Fibroblast of skin of left quadriceps (primary cell): ENCODE measurements at places on chromosomes 4 and X.

GRCh38 chr4:15515106-15515505, 45.4 kb downstream of the CC2D2A start:
- no peak for DNase-seq

DNA sequence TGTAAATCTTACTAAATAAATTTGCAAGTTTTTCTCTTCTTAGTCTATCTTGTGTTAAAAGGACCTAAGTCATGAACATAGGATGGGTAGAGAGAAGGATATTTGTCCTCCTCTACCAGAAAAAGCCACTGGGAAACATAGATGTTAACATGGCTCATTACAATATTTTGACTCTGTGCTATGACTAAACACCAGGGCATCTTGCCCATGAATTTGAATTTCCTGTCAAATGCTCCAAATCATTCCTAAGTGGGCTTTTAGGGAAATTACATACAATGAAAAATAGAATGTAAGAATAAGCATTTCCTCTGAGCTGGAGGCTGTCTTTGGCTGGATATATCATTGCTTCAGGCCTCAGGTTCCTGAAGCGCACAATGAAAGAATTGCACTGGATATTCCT, 39.1 kb downstream of the ANOS1 start:
- no peak for DNase-seq

GRCh38 chr4:60296386-60296785, 903.7 kb upstream of the ADGRL3 start:
- peak; percentile 9 for DNase-seq

GRCh38 chr4:80182237-80182866, 15.0 kb upstream of the PRDM8 start:
- DNase-seq = no peak

DNA sequence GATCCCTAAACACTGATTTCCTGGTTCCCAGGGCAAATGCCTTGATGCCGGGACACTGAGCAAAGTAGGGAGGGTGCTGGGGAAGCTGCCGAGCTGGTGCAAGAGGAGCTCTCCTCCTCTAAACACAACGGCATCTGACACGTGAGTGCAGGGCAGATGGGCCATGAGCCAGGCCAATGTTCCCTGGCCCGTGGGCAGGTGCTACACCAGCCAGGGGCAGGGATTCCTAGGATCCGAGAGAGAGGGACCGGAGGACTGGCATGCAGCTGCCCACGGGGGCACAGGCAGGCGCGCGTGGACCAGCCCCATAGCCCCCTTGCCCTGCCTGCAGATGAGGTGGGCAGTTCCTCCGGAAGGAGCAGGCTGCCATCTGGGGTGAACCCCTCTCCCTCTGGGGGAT, 66.8 kb upstream of the AFAP1 start:
- DNase-seq = no peak

GRCh38 chr4:80614319-80614718, 278.8 kb downstream of the CFAP299 start:
- DNase-seq = no peak

DNA sequence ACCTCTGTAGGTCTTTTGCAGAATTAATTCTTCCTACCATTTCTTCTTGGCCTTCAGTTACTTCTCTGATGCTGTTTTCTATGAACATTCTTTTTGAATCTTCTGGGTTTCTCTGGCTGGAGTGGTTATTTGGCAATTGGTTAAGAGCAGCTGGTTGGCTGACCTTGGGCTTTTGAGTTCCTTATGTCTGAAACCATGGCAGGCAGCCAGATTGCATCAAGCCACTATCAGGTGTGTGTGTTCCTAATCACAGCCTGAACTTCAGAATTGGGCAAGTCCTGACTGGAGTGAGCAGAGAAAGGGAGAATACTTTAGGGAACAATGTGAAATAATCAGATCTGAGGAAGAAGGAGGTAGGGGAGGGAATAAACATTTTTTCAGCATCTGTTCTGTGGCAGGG, 90.2 kb downstream of the ARHGAP10 start:
- DNase-seq = no peak

DNA sequence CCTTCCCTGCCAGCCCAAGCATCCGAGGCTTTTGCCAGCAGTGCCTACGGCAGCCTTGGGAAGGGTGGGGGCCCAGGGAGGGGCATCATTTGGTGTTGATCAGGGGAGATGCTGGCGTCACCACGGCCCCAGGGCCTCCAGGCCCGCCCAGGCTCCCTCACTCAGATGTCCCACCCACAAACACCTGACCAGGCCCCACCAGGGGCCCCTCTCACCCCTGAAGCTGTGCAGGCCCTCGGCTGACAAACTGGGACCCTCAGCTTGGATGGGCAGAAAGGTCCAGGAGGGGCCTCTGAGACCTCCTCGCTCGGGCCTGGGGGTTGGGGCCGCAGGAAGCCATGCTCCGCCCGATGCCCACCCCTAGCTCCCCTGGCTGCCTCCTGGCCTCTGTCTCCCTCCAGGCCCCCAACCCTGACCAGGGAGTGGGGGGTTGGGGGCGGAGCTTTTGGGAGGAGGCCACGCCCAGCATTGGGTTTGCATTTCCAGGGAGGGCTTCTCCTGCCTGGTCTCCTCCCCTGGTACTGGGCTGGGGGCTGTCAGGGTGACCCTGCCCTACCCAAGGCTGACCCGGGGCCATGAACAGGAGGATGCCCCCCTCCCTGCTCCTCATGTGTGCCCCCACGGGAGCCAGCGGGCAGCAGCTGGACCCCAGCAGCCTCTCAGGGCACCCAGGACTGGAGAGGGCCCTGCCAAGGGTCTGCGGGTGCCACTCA, 33.4 kb upstream of the SPON2 start:
- no peak for DNase-seq

DNA sequence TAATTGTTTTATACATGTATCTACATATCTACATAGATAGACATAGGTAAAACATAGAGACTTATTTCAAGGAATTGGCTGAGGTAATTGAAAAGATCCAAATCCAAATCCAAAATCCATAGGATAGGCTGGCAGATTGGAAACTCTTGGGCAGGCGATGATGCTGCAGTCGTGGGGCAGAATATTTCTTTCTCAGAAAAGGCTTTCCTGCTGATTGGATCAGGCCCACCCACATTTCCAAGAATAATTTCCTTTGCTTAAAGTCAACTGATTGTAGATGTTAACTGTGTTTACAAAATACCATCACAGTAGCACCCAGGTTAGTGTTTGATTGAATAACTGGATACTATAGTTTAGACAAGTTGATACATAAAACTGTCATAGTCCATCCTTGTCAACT, 27.2 kb downstream of the STIM2 start:
- DNase-seq = no peak

DNA sequence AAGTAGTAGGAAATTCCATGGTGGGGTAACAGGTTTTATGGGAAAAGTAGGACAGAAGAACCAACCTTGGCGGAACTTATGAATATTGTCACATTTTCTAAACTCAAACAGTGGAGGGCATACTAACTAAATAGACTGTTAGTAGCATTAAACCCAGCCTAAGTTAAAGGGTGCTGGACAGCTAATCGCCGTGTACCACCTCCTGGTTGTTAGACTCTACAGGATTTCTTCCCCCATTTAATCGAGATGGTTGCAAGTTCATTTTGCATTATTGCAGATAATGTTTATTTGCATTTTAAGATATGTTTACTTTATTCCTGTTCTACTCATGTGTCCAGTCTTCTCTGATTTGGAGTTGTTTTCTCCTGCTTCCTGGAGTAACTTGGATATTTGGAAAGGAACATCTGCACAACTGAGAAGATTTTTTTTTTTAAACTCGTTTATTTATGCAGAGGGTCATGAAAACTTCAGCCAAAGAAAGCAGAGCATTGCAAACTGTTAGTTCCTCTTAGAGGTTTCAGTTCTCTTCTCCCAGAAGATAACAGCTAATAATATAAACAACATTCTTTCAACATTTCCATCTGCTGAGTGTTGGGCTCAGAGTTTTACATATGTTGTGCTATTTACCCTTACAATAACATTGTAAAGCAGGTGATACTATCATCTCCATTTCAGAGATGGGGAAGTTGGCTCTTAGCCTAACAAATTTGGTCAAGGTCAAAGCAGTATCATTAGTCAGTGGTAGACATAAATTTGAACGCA, 51.5 kb upstream of the TBC1D9 start:
- no peak for DNase-seq

DNA sequence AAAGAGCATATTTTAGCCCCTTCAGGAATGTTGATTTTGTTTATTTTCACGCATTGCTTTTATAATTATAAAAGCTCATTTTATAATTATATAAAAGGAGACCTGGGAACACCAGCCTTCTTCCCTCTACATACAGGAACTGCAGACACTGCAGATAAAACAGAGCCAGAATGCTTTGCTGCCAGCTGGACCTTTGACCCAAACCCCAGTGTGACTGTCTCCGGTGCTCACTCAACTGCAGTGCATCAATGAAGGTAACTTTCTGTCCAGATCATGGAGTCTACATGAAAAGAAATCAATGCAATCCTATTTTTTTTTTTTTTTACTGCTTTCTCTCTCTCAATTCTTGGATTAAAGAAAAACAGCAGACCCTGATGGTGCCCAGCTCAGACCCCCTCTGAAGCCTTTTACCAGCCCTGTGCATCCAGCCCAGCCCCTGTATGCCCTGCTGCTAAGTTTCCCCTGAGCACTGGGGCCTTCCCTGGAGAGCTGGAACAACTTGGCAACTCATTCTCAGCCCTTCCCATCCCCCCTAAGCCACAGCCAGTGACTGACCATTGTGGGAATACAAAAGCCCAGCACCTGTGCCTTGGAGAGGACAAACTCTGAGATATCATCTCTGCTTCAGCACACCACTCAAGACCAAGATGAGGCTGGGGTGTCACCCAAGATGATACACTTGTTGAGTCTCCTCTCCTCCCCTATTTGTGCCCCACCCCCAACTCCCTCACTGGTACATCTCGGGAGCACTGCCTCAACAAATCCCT, 182.1 kb downstream of the EVC2 start:
- DNase-seq = no peak

DNA sequence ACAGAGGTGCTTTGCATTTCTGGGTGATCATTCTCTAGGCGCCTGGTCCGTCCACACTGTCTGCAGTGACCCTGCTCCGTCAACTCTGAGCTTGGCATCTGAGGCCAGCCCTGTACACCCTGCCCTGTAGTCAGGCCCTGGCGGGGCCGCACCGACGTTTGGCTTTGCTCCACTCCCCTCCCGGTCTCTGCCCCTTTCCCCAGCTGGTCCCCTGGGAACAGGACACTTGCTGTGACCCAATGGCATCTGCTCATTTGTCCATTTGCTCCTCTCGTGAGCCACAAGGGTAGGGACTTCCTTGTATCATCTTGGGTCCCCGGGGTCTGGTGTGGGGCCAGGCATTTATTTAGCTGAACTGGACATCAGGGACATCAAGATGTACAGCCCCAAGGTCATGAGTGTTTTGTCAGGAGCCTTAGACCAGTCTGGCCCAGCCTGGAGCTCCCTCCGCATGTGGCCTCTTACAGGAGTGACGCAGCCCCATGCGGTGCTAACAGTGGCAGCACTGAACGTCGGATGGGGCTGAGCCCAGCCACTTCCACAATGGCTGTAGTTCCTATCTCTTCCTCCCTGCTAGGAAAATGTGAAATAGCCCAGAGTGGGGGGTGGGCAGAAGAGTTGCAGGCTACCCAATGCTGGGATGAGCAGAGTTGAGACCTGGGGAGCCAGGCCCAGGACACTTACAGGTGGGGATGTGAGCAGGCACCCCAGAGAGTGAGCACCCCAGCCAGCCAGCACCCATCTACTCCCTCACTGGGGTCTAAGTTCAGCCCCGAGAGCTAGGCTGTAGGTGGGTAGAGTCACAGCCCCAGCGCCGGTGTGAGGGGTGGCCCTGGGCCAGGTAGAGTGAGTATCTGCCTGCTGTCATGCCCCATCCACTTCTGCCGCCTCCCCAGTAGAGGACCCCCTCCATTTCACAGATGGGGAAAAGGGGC, 2.0 kb upstream of the SH3BP2 start:
- no peak for DNase-seq

DNA sequence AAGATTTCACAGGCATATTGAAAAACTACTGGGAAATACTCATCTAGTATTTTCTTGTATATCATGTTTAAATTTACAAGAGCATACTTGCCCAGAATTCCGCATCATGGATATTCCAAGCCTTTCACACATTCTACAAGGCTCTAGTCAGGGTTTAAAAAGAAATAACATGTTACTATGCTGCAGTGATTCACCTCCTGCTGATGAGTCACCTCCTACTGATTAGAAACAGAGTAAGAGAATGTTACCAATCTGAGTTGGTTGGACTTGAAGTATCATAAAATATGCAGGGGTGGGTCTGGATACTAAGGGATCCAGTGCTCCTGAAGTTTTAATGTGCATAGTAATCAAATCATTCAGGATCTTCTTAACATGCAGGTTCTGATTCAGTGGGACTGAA, 192.0 kb upstream of the ANK2 start:
- peak; percentile 92 for DNase-seq

- no peak for DNase-seq
These were observed 127.2 kb downstream of the CHRNA9 start for GRCh38 chr4:40462326-40462725.

GRCh38 chr4:5020341-5020740, 1.1 kb upstream of the CYTL1 start:
- no peak for DNase-seq

- no peak for DNase-seq
These were observed 85.8 kb upstream of the PUDP start for GRCh38 chrX:7233580-7234406.

DNA sequence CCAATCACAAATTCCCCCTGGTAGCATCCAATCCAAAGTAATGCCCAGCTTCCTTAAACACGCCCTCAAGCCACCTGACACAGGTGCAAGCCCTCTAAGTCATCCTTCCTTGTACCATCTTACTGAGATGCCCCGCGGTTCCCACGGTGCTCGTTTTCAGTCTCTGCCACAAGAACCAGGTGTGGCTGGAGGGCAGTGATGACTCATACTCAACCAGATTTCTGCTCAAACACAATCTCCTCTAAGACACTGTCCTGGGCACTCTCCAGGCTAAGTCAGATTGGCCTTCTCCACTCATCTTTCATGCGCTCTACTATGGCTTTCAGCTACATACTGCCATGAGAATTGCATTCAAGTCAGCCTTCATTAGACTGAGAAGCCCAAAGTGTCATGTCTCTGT, 3.5 kb downstream of the SH3KBP1 start:
- DNase-seq = no peak

- DNase-seq = no peak
These were observed 46.7 kb downstream of the DDX53 start for GRCh38 chrX:23046443-23046842.

DNA sequence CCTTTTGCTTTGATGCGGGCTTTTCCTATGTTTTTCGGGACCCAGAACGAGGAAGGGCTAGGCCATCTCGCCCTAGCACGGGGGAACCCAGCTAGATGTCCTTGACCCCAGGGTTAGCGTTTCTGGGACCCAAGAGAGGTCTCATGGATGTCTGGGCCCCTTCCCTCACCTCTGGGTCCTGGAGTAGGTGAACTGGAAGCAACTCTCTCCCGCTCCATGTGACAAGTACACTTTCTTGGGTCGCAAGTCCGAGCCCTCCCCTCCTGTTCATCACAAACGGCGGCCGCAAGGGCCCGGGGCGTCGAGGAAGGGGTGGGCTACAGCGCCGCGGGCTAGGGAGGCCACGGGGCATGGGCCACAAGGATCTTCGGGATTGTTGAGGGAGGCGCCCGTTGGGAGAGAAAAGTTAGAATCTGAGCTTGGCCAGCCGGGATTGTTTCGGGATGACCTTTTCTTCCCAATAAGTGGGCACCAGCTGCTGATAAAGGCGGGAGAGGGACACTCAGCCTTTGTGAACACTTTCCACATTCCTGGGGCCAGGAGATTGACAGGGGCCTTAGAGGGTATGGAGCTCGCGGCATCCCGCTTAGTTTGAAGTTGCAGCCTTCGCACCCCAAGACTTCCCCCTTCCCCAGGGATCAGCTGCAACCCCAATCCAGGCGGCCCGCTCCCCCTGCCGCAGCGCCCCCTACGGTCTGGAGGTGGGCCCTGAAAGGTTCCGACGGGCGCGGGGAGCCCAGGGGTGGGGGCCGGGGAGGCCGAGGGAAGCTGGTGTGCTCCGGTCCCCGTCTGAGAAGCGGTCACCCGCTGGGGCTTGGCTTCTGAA, 136.9 kb upstream of the ZIC3 start:
- DNase-seq = no peak
